ENCODE measurements at places on chromosomes 4 and X.

DNA sequence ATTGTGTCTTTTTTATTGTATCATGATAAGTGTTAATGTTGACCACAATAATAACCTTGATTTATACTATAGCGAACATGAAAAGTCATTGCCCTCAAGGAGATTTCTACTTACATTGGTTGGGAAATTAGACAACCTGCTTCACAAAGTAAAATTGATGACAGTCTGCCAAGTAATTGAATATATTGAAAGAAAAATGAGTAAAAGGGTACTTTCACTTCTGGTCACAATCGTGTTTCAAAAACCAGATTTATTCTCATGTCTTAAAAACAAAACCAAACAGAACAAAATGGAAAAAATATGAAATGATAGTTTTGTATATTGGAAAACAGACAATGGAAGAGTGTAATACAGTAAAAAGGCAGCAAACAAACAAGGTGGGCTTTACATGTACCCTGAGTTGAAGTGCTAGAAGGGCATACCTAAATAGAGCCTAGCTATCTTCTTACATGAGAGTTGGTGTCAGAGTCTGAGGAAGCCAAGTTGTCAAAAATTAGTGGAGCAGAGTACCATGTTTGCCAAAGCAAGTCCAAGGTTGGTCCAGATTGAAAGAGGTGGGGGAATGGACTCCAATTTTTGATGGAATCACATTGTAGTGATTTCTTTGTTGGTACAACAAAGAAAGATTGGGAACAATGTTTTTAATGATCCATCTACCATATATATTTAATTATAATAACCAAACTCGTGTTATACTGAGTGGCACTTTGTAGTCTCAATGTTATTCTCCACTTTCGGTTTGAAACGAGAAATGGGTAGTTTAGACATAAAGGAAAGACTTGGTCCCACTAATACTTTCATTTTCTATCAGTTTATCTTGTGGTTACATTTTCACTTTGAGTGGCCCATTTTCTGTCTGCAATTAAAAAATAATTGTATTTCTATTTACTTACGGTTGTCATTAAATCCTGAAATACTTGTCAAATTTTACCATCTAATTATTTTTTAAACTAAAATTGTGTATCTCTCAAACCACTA lies 775.6 kb downstream of the STIM2 start:
- no peak for DNase-seq

DNA sequence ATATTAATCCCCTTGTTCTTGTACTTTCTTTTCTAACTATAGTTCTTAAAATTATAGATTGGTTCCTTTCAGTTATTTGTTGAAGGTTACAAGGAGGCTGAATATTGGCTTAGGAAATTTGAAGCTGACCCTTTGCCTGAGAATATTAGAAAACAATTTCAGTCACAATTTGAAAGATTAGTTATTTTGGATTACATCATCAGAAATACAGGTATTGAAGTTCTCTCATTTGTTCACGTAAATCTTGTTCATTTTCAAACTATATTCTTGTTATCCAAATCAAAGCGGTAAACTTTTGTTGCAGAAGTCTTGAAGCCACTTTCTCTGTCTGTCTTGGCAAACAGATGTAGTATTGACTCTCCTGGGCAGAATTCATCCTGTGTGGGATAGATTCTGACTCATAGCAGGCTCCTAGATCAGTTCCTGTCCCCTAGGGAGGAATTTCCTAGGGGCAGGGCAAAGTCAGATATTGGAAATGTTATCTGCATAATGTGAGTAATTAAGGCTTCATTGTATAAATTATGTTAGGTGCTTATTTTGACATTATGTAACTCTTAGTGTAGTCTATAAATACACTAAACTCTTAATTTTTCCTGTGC lies 25.2 kb downstream of the PI4K2B start:
- no peak for DNase-seq

- no peak for DNase-seq
Measured at GRCh38 chr4:174406383-174406782, 115.9 kb downstream of the HPGD start.

DNA sequence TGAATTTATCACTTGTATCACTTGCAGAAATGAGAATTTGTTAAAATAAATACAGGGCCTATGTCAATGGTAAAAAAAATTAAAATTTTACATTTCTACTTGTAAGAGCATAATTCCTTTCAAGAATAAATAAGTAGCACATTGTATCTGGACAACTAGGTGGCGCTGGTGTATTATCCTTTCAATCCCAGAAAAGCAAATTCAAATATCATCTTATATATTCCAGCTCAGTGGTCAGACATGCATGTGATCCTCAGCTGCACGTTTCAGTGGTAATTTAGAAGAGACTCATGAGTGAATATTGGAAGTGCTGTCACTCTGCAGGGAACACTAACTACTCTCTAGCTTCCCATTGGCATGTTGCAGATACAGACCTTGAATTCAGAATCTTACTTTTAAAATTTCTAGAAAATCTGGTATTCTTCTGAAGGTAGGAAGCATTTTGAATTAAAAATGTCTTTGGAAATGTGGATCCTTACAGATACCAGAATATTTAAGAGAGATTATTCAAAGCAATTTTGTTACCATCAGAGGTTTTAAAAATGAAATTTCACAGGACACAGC lies 1414.7 kb upstream of the TENM3 start:
- DNase-seq: no peak

GRCh38 chrX:56503941-56504673 lies 59.3 kb upstream of the UBQLN2 start:
- DNase-seq: no peak

DNA sequence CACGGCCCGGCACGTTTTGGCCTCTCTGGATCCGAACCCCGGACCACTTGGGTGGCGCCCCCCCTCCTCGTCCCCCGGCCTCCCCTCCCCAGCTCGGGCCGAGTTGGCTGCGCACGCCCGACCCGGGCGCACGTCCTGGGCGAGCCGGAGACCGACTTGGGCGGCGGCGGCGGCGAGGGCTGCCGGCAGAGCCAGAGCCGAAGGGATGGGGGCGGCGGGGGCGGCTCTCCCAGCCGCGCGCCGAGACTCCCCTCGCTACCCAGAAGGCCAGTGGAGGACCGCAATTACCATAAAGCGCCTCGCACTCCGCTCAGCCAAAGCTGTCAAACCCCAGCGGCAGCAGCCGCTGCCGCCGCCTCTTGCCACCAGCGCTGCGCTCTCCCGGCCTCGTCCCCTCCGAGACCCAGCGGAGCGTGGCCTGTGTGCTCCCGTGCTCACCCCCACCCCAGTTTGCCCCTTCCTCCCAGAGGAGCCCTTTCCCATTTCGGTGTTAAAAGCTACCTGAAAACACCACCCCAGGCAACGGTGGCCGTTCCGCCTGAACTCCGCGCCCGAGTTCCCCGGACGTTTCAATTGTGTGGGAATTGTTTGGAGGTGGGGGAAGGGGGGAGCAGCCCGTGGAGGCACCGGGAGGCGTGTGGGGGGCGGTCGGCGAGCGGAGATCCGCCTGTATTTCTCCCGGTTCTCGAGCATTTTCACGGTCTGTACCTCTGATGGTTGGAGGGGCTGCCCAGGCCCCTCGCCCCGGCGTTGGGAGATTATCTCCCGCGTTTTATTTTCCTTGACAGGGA lies 701 bp upstream of the BCOR start:
- DNase-seq: peak; percentile 56

DNA sequence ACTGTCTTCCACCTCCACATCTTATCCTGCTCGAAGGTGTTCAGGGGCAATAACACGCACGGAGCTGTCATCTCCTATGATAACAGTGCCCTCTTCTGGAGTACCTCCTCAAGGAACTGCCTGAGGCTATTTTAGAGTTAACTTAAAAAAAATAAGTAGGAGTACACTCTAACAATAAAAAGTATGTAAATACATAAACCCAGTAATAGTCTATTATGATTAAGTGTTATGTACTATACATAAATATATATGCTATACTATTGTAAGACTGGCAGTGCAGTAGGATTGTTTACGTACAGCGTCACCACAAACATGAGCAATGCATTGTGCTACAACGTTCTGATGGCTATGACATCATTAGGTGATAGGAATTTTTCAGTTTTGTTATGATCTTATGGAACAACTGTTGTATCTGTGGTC lies 34.5 kb upstream of the TLR2 start:
- no peak for DNase-seq

- no peak for DNase-seq
Measured at GRCh38 chr4:87500092-87500462, 29.1 kb downstream of the SPARCL1 start.

GRCh38 chrX:68503836-68504636 lies 5.2 kb downstream of the YIPF6 start:
- DNase-seq: peak; percentile 51

DNA sequence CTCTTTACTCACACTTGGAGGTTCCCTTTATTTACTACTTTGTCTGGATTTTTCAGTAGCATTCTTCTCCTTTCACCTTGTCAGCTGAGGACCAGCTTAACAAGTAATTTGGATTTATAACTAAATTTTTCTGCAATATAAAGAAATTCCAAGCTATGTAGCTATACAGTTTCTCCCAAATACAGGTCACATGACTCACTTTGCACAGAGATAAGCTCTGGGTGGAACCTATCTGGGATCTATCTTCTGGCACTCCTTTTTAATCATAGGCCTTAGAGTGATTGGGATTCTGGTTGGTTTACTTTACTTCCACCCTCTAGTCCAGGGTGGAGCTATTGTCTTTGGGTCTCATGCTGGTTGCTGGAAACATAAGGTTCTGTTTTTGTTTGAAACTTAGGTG lies 34.9 kb upstream of the STK26 start:
- DNase-seq: no peak

GRCh38 chr4:14695095-14695845 lies 307.0 kb upstream of the CPEB2 start:
- no peak for DNase-seq

DNA sequence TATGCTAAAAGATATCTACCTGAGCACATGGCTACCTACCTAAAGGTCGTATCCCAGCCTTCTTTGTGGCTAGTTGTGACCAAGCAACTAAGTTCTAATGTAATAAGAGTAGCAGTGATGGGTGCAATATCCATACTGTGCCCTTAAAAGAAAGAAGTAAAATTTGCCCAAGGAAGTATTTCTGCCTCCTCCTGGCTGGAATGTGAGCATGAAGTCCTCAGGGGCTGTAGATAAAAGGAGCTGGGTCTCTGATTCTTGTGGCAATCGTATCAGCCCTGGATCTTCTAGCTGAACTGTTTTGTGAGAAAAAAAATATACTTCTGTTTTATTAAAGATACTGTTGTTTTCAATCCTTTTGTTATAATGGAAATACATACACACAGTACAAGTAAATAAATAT lies 217.4 kb downstream of the GPAT3 start:
- no peak for DNase-seq

DNA sequence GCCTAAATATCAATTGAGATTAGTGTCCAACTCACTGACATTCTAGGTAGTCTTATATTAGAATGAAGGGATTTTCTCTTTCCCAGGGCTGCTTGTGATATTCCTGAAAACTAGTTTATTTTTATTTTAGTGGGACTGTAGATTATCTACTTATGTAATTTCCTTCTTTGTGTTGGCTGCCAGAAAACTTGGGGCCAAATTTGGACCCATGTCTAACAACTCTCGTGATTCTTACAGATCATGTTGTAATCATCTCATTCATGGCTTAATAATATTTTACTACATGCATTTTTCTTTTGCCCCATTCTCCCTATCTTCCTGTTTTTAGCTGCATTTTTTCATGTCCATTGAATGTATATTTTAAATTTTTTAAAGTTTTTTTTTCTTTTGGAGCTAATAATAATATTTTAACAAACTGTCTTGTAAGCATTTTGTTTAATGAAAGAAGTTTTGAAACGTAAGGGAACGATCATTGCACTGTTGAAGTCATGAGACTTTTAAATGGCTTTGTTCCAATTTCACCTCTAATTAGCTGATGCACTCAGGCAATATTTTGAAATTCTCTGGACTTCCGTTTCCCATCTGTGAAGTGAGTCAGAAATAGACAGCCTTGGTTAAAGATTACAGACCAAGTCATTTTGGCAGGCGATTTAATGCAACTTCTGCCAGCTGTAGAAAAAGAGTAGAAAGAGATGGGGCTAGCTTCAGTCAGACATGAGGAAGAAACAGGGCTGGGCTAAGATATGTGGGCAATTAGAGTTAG lies 14.3 kb upstream of the TDO2 start:
- no peak for DNase-seq

DNA sequence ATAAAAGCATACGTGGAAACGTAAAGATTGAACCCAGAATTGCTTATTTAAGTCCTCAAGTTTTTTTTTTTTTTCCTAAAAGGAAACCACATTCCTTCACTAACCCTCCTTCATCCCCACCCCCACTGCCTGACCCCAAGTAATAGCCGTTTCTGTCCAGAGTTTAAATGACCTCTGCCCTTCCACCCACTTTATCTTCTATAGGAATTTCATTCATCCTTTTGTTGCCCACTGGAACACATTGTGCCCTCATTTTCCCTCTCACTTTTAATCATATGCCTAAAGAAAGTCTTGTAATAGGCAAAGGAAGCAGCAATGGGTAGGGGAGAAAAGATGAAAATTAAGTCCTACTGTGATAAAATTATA lies 62.7 kb downstream of the SH3RF1 start:
- no peak for DNase-seq

- DNase-seq: no peak
Measured at GRCh38 chrX:85004255-85004654, 578 bp downstream of the APOOL start.

GRCh38 chrX:103919270-103919637 lies 43.2 kb upstream of the TMSB15B start:
- DNase-seq: no peak

GRCh38 chr4:11259837-11260236 lies 168.9 kb downstream of the HS3ST1 start:
- no peak for DNase-seq

DNA sequence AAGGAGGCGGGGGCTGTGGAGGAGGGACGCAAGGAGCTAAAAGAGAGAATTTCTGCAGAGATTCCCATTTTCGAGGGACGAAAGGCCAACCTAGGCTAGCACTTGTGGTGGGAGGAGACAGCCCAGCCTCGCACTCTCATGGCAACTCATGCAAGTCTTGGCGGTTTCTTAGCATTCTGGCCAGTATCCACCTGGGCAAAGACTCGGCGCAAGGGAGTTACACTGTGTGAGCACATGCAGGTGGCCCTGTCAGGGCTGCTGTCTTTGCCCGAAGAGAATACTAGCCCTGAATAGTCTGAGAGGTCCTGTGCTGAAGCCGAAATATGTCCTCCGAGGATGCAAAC lies 15.5 kb downstream of the MCF2 start:
- no peak for DNase-seq

DNA sequence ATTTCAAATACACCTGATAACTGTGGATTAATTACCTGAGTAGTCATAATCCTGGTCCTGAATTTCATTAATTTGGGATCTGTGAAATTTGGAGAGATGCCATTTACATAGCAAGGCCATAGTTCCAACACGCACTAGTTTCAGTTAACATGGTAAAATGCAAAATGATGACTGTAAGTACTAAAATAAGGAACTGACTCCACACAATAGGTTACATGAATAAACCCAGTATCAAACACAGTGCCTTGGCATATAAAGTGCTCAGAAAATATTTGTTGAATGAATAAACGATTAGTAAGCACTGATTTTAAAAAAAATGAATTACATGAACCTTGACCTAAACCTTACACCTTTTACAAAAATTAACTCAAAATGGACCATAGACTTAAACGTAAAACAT lies 9.0 kb downstream of the FBXO8 start:
- no peak for DNase-seq

GRCh38 chrX:136712650-136713310 lies 64.8 kb downstream of the CD40LG start:
- no peak for DNase-seq

Data from activated CD8-positive, alpha-beta memory T cell treated with anti-CD3 and anti-CD28 coated beads, Interleukin-2, amount 50 U/mL, for 4 hours (primary cell).